ENCODE measurements at places on chromosomes 13 and 19. TPM values are rescaled to one million over a fixed set of nuclear protein-coding genes. Genes with fewer than 3 reads are reported as not detected.

Gene ZFR2
- not detected for polyA plus RNA-seq

DNA sequence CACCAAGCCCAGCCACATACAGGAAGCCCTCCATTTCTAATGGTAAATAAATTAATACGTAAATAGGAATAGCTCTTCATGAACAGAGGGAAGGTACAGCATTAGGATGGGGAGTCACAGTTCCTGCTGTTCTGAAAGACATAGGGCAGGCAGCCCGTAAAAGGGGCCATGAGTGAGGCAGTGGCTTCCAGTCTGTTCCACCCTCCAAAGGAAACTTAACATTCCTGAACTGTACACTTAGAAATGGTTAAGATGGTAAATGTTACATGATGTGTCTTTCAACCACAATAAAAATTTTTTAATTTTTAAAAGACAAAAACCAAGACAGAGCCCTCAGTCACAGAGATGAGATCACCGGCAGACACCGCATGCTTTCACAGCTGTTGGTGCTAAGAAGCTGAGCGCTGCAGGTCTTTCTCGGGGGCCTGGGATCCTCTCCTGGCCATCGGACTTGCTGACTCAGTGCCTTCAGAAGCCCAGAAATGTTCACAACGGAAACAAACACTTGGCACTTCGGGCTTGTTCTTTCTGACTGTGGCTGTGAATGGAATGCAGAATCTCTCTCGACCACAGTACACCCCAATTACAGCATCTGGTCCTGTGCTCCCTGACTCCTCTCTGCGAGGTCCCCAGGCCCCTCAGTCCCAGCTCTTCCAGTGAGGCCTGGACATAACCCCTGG, 36.4 kb downstream of the EPS15L1 start:
- DNase-seq = peak; percentile 84

DNA sequence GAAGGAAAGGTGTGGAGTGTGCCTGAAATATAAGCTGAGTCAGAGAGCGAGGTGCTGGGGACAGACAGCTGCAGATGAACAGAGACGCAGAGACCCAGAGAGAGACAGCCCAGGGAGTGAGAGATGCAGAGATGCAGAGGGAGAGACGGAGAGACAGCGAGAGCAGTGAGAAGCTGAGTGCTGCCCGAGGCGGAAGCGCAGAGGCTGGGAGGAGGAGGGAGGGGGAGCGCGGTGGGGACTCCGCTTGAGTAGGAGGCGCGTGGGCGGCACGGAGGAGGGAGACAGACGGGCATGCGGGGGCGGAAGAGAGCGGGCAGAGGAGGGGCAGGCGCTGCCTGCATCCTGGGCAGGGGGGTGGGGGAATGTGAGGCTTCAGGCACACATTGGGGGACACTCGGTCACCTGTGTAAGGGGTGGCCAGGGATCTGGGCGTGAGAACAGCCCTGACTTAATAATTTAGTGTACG, 25.7 kb downstream of the SLC8A2 start:
- DNase-seq = no peak

DNA sequence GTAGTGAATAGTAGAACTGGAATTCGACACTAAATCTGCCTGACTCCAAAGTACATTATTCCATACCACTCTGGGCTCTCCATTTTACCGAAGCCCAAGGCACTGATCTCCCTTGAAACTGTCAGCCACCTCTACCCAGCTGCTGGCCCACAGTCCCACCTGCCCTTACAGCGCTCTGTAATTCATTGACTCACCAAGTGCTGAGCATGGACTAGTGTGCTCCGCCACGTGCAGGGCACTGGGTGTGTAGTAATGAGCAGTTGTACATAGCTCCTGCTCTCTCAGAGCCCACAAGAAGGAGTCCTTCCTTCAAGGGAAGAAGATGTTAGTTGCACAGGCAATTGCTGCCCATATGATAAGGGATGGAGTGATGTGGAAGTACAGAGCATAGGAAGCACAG, 76.6 kb upstream of the SIAH3 start:
- DNase-seq = no peak

- no peak for DNase-seq
These were observed 21.2 kb downstream of the ZNF675 start for GRCh38 chr19:23665651-23666410.

GRCh38 chr19:39083983-39084731, at the start of gene ACP7:
TSS of gene ACP7 (plus strand) at chr19:39084368. CDS start at chr19:39085270, 902 bp downstream.
- DNase-seq = no peak

All from endothelial cell of umbilical vein (primary cell).